PC-3 (cell line): ENCODE measurements at places on chromosomes 3 and 15.

GRCh38 chr3:186142393-186142932 is 33.6 kb upstream of the ETV5 start:
- DNase-seq: no peak
- no peak overlapping the region for H3K4me3 ChIP-seq
- H3K27me3 ChIP-seq: peaks cover 46% of the 10 kb centered on the region

GRCh38 chr3:162376761-162377160 is 880.2 kb downstream of the OTOL1 start:
- H3K36me3 ChIP-seq: no peaks in the 10 kb centered on the region
- H3K4me3 ChIP-seq: no peak overlapping the region; the same call in 1 of the 2 replicates
- no peaks in the 10 kb centered on the region for H3K27me3 ChIP-seq
- H3K27ac ChIP-seq: peak overlapping the region; percentile 66
- peaks cover 13% of the 10 kb centered on the region for H3K4me1 ChIP-seq
- DNase-seq: peak; percentile 69

DNA sequence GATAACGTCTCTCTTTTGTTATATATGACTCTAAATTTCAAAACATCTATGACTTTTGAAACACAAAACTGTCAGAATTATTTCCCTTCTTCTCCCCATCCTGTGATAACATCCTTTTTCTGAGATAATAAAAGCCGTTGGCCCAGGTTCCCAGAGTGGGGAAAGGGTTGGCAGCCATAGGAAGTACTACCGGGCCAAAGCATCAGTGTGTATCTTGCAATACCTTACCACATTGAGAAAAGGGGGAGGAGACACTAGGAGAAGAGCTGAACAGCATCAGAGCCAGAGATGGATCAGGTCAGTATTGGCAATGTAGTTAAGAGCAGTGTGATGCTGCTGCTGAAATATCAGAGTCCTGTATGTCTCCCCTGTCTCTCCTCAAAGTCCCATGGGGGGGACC is 210.0 kb upstream of the PROK2 start:
- no peaks in the 10 kb centered on the region for H3K36me3 ChIP-seq
- H3K4me1 ChIP-seq: no peaks in the 10 kb centered on the region
- no peak overlapping the region for H3K27ac ChIP-seq

- no peaks in the 10 kb centered on the region for H3K4me1 ChIP-seq
- DNase-seq: no peak
- no peaks in the 10 kb centered on the region for H3K27me3 ChIP-seq
- H3K4me3 ChIP-seq: no peak overlapping the region
These were observed 75.7 kb downstream of the GAP43 start for GRCh38 chr3:115698851-115699591.

DNA sequence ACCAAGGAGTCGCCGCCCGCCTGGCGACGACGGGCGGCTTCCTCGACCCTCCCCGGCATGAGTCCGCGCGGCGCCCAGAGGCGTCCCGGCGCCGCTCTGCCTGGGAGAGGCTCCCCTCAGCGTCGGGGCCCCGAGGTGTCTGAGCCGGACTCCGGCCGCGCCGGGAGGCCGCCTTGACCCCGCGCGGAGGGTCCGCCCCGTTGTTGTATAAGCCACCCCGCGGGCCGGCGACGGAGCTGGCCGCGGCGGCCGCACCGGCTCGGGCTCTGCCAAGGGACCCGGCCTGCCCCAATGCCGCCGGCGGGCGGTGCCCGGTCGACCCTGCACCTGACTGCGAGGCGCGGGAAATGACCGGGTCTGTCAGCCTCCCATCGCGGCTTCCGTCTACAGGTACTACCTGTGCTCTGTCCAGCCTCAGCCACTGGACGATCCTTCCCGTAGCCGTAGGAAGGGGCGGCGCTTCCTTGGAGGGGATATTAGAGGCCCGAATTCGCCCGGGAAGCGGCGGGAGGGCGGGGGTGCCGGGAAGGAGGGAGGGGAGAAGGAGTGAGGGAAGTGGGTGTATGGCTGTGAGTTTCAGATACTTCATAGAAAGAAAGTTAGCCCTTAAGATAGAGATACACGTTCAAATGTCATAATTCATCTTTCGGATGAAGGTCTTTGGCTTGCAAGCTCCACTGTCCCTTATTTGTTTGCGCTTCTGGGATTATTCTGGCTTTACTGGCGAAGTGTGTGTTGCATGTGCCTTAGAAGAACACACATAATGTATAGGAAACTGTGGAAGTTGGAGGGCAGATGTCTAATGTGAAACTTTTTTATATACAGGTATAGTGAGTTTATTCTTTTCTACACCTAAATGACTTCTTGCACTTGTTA is 620 bp downstream of the ABHD5 start:
- peak overlapping the region; percentile 40 for H3K27ac ChIP-seq
- no peaks in the 10 kb centered on the region for H3K27me3 ChIP-seq
